Occipital lobe (tissue), 3 donors: ENCODE measurements at places on chromosomes 7 and 10. TPM values are rescaled to one million over a fixed set of nuclear protein-coding genes. Genes with fewer than 3 reads are reported as not detected.

SPDYE2B gene
- not detected for total RNA-seq

DNA sequence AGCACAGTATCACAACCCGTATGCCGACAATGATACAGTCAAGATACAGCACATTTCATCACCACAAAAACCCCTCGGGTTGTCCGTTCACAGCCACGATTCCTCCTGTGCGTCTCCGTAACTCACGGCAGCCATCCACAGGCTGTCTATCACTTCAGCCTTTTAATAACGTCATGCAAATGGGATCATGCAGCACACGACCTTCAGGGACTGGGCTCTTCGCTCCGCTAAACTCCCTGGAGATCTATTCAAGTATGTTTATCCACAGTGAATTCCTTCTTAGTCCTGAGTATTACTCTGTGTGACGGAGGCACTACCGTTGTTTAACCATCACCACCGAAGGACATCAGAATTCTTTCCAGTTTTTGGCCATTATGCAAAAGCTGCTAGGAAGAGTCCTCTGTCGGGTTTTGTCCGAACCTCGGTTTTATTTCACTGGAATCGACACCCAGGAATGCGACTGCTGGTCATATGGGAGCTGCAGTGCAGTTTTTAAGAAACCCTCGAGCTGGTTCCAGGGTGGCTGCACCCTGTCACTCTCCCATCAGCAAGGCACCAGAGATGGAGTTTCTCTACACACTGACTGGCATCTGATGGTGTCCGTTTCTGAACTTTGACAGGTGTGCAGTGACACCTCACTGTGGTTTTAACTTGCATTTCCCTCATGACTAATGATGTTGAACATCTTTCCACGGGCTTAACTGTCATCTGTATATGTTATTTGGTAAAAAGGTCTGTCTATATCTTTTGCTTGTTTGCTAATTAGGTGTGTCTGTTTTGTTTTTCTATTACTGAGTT is 193.6 kb downstream of the MAD1L1 start:
- no peak for DNase-seq

- DNase-seq = no peak
Observed at GRCh38 chr7:2997014-2997413, 46.7 kb downstream of the CARD11 start.

GRCh38 chr10:8721650-8722049 is 667.2 kb downstream of the GATA3 start:
- no peak for DNase-seq
